Activated B cell treated with CpG ODN at 0.5 μM for 24 hours (primary cell): ENCODE measurements at places on chromosomes 4 and X. TPM values are rescaled to one million over a fixed set of nuclear protein-coding genes. Genes with fewer than 3 reads are reported as not detected.
A peak's percentile ranks its signal among the peaks of the same experiment; 100 is the strongest.

The CDKL2 gene
- total RNA-seq = not detected in 2 replicates

The PTPN13 gene
- 0.07 and 0.12 TPM in 2 replicates for total RNA-seq

GRCh38 chr4:158829254-158829653 lies 60.4 kb downstream of the FNIP2 start:
- no peak overlapping the region for H3K27ac ChIP-seq
- peaks cover 62% of the 10 kb centered on the region for H3K27me3 ChIP-seq
- no peak overlapping the region for H3K4me3 ChIP-seq
- no peaks in the 10 kb centered on the region for H3K4me1 ChIP-seq
- H3K36me3 ChIP-seq = no peaks in the 10 kb centered on the region

DNA sequence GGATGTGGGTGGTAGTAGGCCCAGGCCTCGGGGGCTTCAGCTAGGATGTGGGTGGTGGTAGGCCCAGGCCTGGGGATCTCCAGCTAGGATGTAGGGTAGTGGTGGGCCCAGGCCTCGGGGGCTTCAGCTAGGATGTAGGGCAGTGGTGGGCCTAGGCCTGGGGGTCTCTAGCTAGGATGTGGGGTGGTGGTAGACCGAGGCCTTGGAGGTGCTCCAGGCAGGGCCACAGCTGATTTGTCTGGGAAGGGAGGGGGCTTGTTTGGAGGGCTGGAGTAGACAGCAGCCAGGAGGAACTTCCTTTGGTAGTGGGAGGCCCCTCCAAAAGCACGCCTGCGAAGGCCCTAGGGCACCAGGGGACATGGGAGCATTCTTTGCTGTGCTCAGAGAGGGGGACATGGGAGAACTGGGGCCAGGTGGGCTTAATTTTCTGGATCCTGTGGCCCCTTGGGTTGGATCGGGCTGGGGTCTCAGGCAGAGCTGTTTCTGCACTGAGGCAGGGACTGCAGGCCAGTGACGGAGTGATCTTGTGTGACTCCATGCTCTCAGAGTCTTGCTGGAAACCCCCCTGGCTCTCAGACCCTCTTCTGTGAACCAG lies 3.3 kb upstream of the SPON2 start:
- H3K27ac ChIP-seq = no peak overlapping the region
- no peak overlapping the region for H3K4me3 ChIP-seq
- DNase-seq = no peak
- H3K4me1 ChIP-seq = peaks cover 9% of the 10 kb centered on the region
- H3K36me3 ChIP-seq = no peaks in the 10 kb centered on the region

- peak overlapping the region; percentile 85 for H3K4me3 ChIP-seq
- H3K27ac ChIP-seq = peak overlapping the region; percentile 86
- H3K27me3 ChIP-seq = peaks cover 5% of the 10 kb centered on the region
- DNase-seq = no peak
- H3K36me3 ChIP-seq = peaks cover 3% of the 10 kb centered on the region
These were observed 329 bp downstream of the TBC1D14 start for GRCh38 chr4:6909970-6910339.

The APLN gene
- total RNA-seq = not detected in 2 replicates
